ENCODE measurements at places on chromosomes 16 and 17. TPM values are rescaled to one million over a fixed set of nuclear protein-coding genes. Genes with fewer than 3 reads are reported as not detected.

- DNase-seq, result no peak
Measured at GRCh38 chr16:79777679-79778078, 177.1 kb upstream of the MAF start.

- no peak for DNase-seq
Measured at GRCh38 chr16:3785413-3785812, 68.1 kb upstream of the TRAP1 start.

DNA sequence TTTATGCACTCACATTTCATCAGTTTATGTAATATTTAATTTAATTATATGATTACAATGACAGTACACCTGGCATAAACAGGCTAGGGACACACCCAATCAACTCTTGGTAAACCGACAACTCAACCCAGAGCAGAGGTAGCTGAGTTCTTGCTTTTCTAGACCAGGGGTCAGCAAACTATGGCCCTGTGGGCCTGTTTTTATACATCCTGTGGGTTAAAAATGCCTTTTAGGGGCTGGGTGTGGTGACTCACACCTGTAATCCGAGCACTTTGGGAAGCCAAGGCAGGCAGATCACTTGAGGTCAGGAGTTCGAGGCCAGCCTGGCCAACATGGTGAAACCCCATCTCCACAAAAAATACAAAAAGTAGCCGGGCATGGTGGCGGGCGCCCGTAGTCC is 99.2 kb upstream of the TMEM97 start:
- DNase-seq, result no peak

GRCh38 chr17:10875984-10876555 is 38.2 kb upstream of the PIRT start:
- DNase-seq, result peak; percentile 59

GRCh38 chr17:69669441-69670178 is 255.1 kb downstream of the MAP2K6 start:
- DNase-seq, result no peak

GRCh38 chr17:28457890-28458289 is 15.6 kb upstream of the SLC13A2 start:
- no peak for DNase-seq

DNA sequence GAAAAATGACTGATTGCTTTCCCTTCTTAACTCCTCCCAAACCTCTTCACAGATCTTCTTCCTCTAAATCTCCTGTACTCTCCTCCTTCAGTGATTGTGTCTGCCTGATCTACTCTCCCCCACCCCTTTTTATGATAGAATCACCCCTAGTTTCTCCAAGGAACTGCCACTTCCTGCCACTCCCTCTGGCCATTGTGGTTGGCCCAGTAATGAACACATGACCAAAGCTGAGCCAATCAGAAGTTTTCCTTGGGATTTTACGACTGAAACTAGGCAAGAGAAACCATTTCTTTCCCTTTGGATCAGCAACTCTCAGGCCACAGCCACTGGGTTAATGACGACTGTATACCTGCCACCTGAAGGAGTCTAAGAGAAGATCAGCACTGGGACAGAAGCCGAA is 15.9 kb downstream of the IRX3 start:
- no peak for DNase-seq

DNA sequence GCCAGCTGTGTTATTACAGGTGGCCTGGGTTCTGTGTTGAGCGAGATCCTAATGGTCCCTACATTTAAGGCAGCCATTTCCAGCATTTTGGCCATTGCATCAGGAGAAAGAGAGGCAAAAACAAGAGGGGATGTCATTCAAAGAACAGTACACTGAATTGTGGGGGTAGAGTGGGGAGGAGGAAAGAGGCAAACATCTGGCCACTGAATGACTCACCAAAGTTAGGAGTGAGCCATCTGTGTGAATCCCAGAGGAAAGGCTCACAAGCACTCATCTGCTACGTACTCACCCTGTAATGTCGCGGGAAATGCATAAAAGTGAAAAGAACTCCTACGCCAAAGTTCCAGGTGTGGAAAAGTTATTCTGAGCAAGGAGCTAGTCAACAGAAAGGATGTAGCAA is 16.7 kb downstream of the KRABD2 start:
- DNase-seq, result no peak

DNA sequence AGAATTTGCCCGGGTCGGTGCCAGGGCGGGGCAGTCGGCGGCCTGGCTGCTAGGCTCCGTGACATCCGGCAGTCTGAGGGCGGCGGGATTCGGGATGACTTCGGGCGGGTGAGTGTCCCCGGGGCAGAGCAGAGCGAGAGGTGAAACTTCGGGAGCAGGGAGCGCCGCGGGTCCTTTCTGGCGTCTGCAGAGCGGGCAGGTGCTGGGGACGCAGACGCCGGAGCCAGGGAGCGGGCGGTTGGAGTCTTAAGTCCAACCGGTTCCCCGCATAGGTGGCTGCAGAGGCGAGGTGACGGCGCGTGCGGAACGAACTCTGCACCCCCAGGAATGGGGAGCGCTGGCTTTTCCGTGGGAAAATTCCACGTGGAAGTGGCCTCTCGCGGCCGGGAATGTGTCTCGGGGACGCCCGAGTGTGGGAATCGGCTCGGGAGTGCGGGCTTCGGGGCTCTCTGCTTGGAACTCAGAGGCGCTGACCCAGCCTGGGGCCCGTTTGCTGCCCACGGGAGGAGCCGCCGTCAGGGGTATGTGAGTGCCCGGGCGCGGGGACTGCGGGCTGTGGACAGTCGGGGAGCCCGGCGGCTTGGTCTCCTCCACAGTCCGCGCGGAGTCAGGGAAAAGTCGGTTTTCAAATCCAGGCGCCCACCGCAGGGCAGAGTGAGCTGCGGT is at the start of gene B4GALNT2:
Gene B4GALNT2 (plus strand): TSS at position 71 of the 666 bp plus-strand sequence. CDS start 24 bp downstream, at position 95.
- peak; percentile 43 for DNase-seq

DNA sequence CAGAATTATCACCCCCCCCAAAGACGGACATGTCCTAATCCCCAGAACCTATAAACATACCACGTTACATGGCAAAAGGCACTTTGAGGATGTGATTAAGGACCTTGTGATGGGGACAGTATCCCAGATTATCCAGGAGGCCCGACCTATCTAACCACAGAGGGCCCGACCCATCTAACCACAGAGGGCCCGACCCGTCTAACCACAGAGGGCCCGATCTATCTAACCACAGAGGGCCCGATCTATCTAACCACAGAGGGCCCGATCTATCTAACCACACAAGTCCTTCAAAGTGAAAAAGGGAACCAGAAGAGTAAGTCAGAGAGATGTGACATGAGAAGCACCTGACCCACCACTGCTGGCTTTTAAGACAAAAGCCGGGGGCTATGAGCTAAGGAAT is 56.8 kb downstream of the ANKFY1 start:
- no peak for DNase-seq

DNA sequence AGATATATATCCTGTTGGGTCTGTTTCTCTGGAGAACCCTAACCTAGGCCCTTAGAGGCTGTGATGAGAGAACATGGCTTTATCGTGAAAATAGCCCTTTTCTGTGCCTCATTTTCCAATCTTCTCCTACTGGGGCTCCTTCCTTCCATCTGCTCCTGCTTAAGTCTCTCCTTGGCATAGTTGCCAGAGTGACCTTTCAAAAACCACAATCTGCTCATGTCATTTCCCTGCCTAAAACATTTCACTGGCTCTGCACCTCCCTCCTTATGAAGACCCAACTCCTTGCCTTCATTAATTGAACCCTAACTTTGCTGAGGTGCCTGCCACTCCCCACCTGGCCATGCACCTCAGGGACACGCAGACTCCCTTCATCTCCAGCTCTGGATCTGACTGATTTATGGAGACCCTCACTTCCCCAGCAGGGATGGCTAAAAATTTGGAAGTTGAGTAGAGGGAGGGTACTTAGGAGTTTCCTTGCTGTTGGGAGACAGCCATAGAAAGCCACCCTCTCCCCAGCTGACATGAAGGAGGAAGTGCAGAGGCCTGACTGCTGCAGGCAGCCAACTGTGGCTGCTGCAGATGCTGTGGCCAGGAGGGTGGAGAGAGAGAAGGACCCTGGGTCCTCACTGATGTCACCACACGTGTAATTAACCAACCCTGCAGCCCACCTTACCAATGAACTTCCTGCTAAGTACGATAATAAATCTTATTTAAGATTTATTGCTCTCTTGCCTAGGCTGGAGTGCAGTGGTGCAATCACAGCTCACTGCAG is 6.3 kb upstream of the GGA2 start:
- DNase-seq, result no peak

DNA sequence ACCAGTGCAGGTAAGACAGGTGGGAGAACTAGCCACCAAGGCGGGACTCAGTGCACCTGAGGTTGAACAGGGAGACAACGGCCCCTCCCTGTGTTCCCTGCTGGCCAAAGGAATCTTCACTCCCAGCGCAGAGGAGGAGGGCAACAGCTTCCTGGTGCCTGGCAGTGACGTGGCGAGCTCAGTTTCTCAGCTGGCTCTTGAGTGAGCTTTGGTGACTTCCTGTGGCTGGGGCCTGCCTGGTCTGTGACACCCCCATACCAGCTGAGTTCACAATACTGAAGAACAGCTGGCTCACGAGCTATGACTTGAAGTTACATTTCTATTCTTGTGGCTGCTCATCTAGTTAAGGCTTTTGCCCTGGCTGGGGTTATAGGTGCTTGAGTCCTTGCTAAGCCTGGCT is 26.1 kb downstream of the WNT9B start:
- DNase-seq, result no peak

- DNase-seq, result no peak
Measured at GRCh38 chr16:8874388-8874787, 5.6 kb upstream of the CARHSP1 start.

DNA sequence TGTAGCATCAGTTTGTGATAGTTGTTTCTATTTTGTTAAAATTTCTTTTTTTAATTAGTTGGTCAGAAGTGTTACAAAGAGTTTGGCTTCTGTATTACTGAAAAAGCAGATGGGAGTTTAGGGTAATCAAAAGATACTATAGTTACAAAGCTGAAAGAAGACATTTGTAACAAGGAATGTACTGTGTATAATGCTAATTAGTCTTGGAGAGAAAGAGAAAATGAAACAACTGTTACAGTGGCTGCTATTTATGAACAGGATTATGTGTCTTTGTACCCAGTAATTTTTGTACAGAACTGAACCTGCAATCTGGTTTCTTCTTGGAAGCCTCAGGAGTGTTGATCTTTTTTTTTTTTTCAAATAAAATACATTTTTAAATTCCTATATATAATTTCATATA is 14.3 kb downstream of the GDPD1 start:
- no peak for DNase-seq

- DNase-seq, result peak; percentile 64
Measured at GRCh38 chr17:40329839-40330794, 21.1 kb downstream of the RARA start.

DNA sequence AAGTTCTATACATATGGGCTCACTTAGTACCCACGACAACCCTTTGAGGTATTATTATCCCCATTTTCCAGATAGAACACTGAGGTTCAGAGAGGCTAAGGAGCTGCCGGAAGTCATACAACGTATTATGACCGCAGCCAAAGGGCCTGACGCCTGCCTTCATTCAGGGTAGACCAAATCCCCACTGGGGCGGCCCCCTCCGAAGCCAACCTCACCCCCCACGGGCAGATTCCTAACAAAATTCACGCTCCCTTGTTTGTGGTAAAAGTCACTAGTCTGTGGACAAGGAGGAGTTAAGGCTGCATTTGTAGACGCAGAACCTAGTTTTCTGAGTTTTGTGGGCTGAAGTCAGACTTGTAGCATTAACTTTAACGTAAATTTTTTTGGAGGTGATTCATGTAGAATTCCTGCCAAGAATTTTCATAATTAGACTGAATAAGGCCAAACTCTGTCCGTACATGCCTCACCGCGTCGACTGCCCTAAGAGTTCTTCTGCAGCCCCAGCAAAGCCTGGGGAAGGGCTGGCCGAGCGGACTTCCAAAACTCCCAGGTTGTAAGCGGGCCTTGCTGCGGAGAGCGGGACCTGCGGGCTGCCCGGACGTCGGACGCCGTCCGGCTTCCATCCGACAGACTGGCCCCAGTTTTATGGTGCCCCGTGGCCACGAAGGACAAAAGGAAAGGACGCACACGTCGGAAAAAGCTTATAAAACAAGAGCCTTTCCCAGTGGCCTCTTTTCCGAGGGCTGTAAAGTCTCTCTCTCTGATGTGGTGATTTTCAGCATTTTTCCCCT is 75.7 kb downstream of the NXN start:
- no peak for DNase-seq

GRCh38 chr16:68590201-68590994 is 51.3 kb downstream of the ZFP90 start:
- DNase-seq, result peak; percentile 89

GRCh38 chr16:50441486-50442157 is 72.8 kb upstream of the BRD7 start:
- no peak for DNase-seq

GRCh38 chr16:86199871-86200695 is 301.1 kb downstream of the IRF8 start:
- DNase-seq, result no peak

- DNase-seq, result no peak
Measured at GRCh38 chr16:88381820-88382451, 823 bp upstream of the ZNF469 start.

DNA sequence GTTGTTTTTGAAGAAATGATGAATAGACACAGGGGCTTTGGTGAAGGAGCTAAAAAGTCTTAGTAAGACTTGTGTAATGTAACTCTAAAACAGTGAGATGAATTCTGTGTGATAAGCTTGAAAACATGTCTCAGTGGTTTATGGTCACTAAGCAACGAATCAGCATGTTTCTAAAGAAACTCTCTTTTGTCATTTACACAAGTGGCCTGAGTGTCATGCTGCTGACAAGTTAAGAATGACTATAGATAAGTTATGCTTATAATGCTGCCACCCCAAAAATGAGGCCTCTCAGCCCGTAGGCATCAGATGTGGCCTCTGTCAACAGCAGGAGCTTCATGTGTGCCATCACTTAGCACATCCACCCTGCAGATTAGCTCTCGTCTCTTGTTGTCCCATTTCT is 8.7 kb downstream of the COX10 start:
- DNase-seq, result no peak

- DNase-seq, result no peak
Measured at GRCh38 chr16:84461029-84461412, 43.4 kb downstream of the MEAK7 start.

DNAH17 gene
- total RNA-seq, result 0.14 TPM

GUCY2D gene
- not detected for total RNA-seq

FAM171A2 gene
- 0.32 TPM for total RNA-seq

ABI3 gene
- total RNA-seq, result 31.1 TPM

AP1G1 gene
- 65.5 TPM for total RNA-seq

TOB1 gene
- total RNA-seq, result 31.3 TPM

FZD2 gene
- total RNA-seq, result 0.09 TPM

AFMID gene
- 26.3 TPM for total RNA-seq

LITAF gene
- 99.0 TPM for total RNA-seq

KRT17 gene
- not detected for total RNA-seq

TNFRSF12A gene
- total RNA-seq, result 5.4 TPM
